Dermis blood vessel endothelial cell (primary cell): ENCODE measurements at places on chromosomes 4 and X. TPM values are rescaled to one million over a fixed set of nuclear protein-coding genes. Genes with fewer than 3 reads are reported as not detected.

Gene OPRPN
- total RNA-seq: not detected in 2 replicates

Gene C4orf50
- total RNA-seq: under 0.01 and 0.05 TPM in 2 replicates

Gene SGMS2
- 66.9 and 106 TPM in 2 replicates for total RNA-seq

Gene NDST3
- 6.5 and 6.9 TPM in 2 replicates for total RNA-seq

Gene NPY5R
- not detected in 2 replicates for total RNA-seq

Gene ETDB
- not detected in 2 replicates for total RNA-seq

Gene CCDC160
- not detected in 2 replicates for total RNA-seq

Gene SLC4A4
- total RNA-seq: 0.05 and 0.17 TPM in 2 replicates

Gene PNMA6A
- 0.34 and 0.74 TPM in 2 replicates for total RNA-seq

Gene RAB40A
- 0.05 TPM in 1 of 2 replicates, not detected in the other for total RNA-seq

Gene TMSB15C
- total RNA-seq: 2.3 and 4.3 TPM in 2 replicates

Gene PPP2R2C
- total RNA-seq: 0.34 and 0.70 TPM in 2 replicates

Gene MID2
- 114 and 159 TPM in 2 replicates for total RNA-seq

Gene PGAM4
- 0.28 TPM in 1 of 2 replicates, not detected in the other for total RNA-seq

Gene FAM9C
- 0.05 TPM in 1 of 2 replicates, not detected in the other for total RNA-seq

Gene HPGD
- total RNA-seq: 0.19 and 0.51 TPM in 2 replicates

Gene F11
- total RNA-seq: not detected in 2 replicates

Gene SNCA
- total RNA-seq: 140 and 167 TPM in 2 replicates
